ENCODE measurements at places on chromosomes 5 and 9. TPM values are rescaled to one million over a fixed set of nuclear protein-coding genes. Genes with fewer than 3 reads are reported as not detected.

The SHOC1 gene
- total RNA-seq = under 0.01 TPM

The NRARP gene
- total RNA-seq = 0.28 TPM

The SAP30L gene
- total RNA-seq = 22.6 TPM

The RIOK2 gene
- 31.6 TPM for total RNA-seq

The MEGF10 gene
- under 0.01 TPM for total RNA-seq

The IQGAP2 gene
- 1.2 TPM for total RNA-seq

The UHRF2 gene
- total RNA-seq = 95.0 TPM

The SMIM3 gene
- 182 TPM for total RNA-seq

The ECM2 gene
- total RNA-seq = 2.7 TPM

The PKD2L2 gene
- total RNA-seq = 0.38 TPM

The SLC1A3 gene
- 2.1 TPM for total RNA-seq

The FYB1 gene
- under 0.01 TPM for total RNA-seq

The LHFPL2 gene
- total RNA-seq = 45.6 TPM

The LECT2 gene
- not detected for total RNA-seq

The SNCAIP gene
- total RNA-seq = 0.85 TPM

The ABL1 gene
- total RNA-seq = 76.1 TPM

The SLC25A25 gene
- 12.1 TPM for total RNA-seq

The IL5 gene
- not detected for total RNA-seq

The SPINK13 gene
- total RNA-seq = not detected

The DMGDH gene
- 3.7 TPM for total RNA-seq

The SOX30 gene
- not detected for total RNA-seq

The ZBED3 gene
- 0.28 TPM for total RNA-seq

The ADAMTS2 gene
- 57.8 TPM for total RNA-seq

The DYNC2I2 gene
- total RNA-seq = 81.9 TPM

The MLANA gene
- total RNA-seq = not detected

The SLC6A19 gene
- not detected for total RNA-seq

The IRX2 gene
- 0.56 TPM for total RNA-seq

The TAF11L10 gene
- not detected for total RNA-seq

The NIPAL4 gene
- total RNA-seq = 0.85 TPM

The ARID3C gene
- total RNA-seq = under 0.01 TPM

The NOL8 gene
- 25.1 TPM for total RNA-seq

The SLC36A3 gene
- total RNA-seq = not detected

The FGFR4 gene
- 0.56 TPM for total RNA-seq

The PRDM9 gene
- total RNA-seq = not detected

The PRRX2 gene
- 3.9 TPM for total RNA-seq

The PCDHB13 gene
- 1.1 TPM for total RNA-seq

The CDK5RAP2 gene
- total RNA-seq = 26.5 TPM

The PCDHB9 gene
- 0.56 TPM for total RNA-seq

The LHX3 gene
- total RNA-seq = not detected

The PKN3 gene
- total RNA-seq = 0.28 TPM

The PCDHA1 gene
- total RNA-seq = not detected

The RAD23B gene
- total RNA-seq = 116 TPM

The TSSK1B gene
- total RNA-seq = under 0.01 TPM

The PCDHGC5 gene
- total RNA-seq = 2.0 TPM

All from regular cardiac myocyte (primary cell).